ENCODE measurements at places on chromosomes 3 and 15.

DNA sequence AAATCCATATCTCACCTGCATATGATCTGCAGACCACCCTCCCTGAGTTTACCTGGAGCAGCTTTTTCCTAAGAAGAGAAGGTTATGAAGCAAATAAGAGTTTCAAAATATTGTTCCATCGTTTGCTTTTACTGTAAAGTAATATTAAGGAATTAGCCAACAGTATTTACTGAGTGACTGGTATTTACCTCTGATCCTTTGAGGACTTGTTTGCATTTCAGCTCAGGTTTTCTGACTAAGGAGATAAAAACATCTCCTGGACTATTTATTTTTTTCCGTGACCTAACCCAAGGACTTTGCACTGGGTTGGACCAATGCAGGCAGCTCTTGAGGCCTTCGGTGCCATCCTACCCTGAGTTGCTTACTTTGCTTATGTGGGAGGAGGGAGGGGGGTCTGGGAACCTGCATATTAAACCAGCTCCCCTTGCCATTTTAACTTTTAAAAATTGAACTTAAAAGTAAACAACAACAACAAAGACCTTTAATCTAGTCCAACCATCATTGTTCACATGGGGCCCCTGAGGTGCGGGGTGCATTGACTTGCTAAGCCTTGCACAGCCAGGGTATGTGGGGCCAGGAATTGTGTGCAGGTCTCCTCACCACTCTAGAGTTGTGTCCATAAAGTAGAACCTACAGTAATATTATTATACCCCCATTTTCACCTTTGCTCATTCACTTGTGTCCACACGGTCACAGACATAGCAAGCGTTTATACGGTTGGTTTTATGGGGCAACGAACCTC lies 39.3 kb downstream of the TRAK1 start:
- no peak for DNase-seq

DNA sequence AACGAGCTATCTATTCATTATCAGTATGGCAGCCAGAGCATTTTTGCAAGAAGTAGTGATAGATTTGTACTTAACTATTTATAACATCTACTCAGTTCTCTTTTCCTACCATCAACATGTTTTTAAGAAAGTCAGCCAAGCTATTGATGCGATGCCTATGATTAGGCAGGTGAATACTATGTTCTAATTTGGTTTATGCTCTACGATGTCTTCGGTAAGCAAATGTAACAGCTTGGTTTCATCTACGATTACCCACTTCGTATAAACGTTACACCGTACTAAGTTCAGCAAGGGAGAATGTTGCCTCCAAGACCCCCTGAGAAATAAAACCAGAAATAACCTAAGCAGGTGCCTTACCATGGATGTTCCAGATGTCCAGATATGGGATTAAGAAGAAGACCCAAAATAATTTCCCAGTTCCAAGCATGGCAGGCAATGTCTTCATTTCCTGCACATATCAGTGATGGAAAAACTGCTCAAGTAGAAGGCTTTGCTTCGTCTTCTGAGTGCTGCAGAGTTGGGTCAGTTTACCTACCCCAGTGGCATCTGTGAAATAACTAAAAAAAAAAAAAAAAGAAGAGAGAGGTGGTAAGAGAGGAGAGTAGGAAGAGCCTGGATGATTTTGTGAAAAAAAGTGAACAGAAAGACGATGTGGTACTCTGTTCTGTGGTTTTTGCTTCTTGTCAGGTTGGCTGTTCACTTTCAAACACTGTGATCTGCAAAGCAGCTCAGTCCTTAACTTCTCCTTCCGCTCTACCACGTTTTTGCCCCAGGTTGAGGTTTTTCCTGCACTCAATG lies at the start of gene BTLA:
Gene BTLA (minus strand): TSS at position 559 of the 798 bp plus-strand sequence. CDS start 114 bp downstream, at position 445.
- no peak for DNase-seq

DNA sequence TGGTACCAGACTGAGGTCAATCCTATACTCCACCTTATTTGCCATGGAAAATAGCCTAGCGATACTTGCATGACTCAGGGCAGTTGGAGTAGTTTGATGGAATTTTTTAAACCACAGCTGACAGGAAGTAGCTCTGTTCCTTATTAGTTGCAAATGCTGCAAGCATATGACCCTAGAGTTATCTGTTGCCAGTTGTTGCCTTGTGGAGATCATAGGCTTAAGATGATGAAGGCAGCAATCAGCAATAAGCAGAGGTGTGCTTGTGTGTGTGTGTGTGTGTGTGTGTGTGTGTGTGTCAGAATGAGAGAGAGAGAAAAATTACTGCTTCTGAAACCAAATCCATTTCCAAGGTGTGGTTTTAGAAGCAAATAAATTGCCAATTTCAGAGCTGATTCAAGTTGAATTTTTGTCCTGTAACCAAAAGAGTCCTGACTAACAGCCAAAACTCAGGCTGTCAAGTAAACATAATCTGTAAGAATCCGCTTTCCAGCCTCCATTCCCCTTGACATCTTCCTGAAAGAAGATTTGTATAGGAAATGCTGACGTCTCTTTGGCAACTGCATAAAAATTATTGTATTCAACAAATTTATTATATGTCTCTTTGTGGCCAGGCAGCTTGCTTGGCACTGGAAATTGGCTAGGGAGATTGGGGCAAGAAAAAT lies 141.2 kb downstream of the SERPINI1 start:
- DNase-seq: peak; percentile 43

- no peak for DNase-seq
Measured at GRCh38 chr3:13714251-13714916, 165.5 kb downstream of the FBLN2 start.

GRCh38 chr3:39748002-39748401 lies 61.4 kb upstream of the MYRIP start:
- DNase-seq: no peak

GRCh38 chr15:90031231-90031791 lies 30.2 kb downstream of the ZNF710 start:
- DNase-seq: no peak

GRCh38 chr3:121992601-121993560 lies 29.2 kb downstream of the ILDR1 start:
- no peak for DNase-seq

GRCh38 chr15:96066126-96066525 lies 264.4 kb upstream of the NR2F2 start:
- no peak for DNase-seq

DNA sequence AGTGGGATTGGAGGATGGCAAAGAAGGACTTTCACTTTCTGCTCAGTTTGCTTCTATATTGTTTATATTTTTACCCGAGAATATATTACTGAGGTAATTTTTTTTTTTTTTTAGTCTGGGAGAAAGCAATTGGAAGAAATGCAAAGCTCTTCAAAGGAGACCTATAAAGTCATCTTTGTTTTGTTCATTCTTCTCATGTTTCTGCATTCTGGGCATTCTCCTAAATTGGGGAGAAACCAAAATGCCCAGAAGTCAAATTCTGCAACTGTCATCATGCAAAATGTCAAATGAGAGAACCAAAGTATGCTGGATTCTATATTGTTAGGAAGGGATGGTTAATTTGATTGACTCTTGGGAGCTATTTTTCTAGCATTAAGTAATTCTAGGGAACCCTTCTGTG lies 168.3 kb upstream of the TSC22D2 start:
- no peak for DNase-seq

DNA sequence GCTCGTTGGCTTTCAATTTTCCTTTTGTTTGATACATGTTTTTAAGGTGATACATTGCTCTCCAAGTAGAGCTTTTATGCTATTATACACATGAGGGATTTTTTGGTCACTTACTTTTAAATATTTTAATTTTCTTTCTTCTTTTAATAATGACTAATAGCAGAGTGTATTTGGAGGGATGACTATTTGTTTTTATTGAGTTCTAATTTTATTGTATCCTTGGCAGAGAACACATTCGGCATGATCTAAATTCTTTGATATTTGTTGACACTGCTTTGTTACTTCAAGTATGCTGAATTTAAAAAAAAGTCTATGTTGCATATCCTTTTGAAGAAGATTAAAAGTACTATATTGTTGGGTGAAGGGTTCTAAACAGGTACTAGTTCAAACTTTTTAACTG lies 149.9 kb upstream of the PDZRN3 start:
- DNase-seq: no peak

- DNase-seq: no peak
Measured at GRCh38 chr3:142817897-142818296, 71.0 kb downstream of the PCOLCE2 start.

Measured in ACHN (cell line).